Myocyte (in vitro differentiated cells): ENCODE measurements at places on chromosomes 2 and 18. TPM values are rescaled to one million over a fixed set of nuclear protein-coding genes. Genes with fewer than 3 reads are reported as not detected.
A peak's percentile ranks its signal among the peaks of the same experiment; 100 is the strongest.

- DNase-seq: peak; percentile 44
Measured at GRCh38 chr2:213119061-213119809, 32.2 kb downstream of the IKZF2 start.

- DNase-seq: peak; percentile 68
Measured at GRCh38 chr2:72147303-72147971, at the start of gene CYP26B1. TSS of gene CYP26B1 (minus strand) at chr2:72147862. CDS start at chr2:72147834, 28 bp downstream.

DNA sequence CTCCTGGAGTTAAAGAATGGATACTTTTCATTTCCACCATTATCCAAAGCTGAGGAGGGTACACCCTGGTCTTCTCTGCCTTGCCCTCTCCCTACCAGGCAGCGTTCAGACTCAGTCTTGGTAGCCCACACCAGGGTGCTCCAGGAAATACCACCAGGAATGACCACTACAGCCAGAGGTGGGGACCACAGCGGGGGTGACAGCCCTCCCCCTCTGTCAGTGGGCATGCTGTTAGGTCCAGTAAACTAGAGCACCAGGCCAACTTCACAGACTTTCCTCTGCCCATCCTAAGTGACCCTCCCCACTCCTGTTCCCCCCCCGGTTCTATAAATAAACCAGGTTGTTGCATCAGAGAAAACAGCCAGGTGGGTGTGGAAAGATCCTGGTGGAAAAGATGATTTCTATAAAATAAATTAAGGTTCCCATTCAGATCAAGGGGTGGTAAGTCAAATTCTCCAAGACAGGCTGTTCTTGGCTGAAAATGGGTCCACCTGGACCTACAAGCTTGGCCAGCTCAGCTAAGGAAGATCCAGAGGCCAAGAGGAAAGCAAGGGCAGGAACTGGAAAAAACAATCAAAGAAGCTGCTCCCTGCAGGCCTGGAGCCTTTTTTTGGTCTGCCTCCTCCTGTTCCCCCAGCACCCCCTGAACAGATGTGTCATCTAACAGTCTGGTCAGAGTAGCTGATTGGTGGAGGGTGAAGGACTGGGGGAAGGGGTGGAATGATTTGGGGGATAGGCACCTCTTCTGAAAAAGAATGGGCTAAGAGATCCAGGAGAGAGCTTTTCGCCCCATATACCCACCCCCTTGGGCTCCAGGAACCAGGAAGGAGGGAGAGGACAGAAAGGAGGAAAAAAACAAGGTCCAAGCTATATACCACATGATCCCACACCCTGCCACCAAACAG, 2.3 kb downstream of the RAB11FIP5 start:
- peak; percentile 82 for DNase-seq

DNA sequence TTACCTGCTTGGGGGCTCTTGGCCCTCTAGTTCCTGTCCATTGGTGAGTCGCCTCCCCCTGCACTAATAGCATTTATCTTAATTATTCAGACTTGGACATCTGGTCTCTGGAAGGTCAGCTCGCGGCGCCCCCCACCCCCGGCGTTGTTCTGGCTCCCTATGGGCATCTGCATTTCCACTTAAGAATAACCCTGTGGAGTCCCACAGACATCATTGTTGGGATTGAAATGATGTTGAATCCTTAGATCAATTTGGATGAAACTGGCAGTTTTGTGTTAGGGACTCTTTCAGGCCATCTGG, 313.8 kb upstream of the HS6ST1 start:
- DNase-seq: no peak

DNA sequence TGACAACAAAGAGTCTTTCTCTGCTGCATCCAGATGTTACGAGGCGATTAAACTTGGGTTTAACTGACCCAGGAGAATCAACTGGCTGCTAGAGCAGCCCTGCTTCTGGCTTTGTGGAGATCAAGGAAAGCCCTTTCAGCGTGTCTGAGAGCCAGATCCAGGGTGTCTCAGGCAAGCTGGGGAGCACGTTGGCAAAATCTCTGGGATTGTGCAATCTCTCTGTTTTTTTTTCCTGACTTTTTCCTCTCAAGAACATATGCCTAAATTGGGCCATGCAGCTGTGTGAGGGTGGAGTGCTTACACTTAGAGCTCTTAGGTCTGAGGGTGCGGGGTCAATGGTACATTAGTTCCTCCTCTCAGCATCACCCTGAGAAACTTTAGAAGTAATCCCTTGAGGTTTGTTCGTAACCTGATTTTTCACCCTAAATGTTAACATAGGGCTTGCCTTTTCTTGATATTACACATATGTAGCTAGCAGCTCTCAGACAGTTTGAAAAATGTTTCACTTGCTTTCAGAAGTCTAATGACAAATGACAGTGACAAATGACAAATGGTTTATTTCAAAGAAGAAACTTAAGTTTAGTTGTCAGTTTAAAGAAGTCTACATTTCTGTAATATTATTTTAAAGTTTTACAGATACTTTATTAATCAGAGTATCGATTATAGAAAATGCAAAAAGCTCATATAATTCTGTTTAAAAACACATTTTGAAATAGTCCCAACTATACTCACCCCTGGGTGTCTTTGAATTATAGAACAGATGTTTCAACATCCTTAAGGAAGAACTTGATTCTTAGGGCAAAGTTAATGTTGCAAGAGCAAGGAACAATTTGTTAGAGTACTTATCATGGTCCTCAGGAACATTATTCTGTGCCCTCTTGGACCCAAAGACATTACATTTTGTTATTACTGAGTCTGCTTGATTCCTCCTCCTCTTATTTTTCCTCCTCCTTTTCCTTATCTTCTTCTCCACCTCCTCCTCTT, 38.4 kb upstream of the ZSWIM2 start:
- DNase-seq: peak; percentile 57

DNA sequence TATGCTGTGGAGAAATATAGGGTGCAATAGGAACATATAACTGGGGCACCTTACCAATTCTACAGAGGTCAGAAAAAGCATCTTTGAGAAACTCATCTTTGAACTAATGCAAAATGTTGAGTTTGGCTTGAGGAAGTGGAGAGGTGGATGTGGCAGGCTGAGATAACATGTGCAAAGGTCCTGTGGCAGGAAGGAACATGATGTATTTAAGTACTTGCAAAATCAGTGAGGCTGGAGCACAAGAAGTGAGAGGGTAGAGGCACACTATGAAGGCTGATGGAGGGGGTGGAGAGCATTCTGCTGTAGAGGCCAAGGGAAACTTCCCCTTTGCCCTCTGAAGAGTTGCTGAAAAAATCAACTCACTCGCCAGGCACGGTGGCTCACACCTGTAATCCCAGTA, 14.7 kb upstream of the RAB1A start:
- DNase-seq: no peak

DNA sequence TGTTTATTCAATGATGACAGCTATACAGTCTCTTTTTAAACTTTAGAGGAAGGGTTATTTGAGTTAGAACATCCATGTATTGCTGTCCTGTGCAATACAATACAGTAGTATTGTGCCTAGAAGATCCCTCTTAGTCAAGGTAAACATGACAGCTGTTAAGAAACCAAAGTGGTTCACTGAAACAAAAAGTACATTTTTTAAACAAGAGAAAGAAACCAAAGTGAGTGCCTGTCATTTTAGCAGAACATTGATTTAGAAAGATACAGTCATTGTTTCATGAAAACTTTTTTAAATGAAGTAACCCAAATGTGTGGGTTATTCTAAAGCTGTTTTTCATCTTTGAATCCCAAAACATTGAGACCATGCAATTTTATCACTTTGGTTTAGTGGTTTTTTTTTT, 15.5 kb downstream of the ITPRID2 start:
- DNase-seq: no peak

GRCh38 chr2:132703396-132703795, 33.4 kb upstream of the LYPD1 start:
- no peak for DNase-seq

GRCh38 chr2:240293557-240294461, 141.7 kb upstream of the GPC1 start:
- DNase-seq: peak; percentile 95

DNA sequence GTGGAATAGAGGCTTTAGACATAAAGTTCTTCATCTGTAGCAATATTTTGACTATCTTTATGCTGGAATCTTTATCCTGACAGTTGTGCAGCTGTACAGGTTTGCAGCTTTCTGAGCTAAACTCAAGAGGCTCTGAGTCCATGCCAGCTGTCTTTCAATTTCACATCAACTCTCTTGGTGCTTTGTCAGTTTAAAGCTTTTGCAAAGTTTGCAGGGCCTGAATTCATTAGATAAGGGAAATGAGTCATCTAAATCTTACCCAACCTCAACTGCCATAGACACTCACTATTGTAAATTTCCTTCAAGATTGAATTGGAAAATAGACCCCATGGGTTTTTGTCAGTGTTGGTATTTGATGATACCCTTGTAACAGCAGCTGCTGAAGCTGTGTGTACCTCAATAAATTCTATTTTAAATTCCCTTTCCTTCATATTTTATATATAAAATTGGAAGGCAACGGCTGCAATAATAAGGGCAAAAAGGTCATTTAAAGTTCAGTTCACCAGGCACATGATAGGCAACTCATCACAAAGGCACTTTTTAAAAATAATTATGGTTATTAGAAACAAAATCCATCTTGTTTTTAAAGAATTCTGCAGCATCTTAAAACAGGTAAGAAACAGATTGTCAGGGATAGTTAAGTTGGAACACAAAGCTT, 169.9 kb upstream of the SLC39A10 start:
- DNase-seq: peak; percentile 60

DNA sequence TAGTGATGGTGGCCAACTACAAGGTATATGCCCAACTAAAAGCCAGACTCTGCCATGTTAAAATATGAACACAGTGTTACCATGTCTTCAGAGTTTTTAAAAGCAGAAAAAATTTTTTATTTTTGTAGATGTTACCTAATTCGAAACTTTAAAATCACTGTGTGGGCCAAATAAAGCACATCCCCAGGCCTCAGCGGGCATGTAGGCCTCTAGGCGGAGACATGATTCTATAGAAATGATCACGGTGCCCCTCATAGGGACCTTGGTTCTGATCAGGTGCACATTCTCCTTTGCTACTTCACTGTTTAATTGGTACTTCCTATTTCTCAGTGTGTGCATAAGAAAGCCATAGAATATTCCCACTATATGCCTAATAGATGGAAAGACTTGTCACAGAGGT, 349.2 kb downstream of the XIRP2 start:
- DNase-seq: no peak

DNA sequence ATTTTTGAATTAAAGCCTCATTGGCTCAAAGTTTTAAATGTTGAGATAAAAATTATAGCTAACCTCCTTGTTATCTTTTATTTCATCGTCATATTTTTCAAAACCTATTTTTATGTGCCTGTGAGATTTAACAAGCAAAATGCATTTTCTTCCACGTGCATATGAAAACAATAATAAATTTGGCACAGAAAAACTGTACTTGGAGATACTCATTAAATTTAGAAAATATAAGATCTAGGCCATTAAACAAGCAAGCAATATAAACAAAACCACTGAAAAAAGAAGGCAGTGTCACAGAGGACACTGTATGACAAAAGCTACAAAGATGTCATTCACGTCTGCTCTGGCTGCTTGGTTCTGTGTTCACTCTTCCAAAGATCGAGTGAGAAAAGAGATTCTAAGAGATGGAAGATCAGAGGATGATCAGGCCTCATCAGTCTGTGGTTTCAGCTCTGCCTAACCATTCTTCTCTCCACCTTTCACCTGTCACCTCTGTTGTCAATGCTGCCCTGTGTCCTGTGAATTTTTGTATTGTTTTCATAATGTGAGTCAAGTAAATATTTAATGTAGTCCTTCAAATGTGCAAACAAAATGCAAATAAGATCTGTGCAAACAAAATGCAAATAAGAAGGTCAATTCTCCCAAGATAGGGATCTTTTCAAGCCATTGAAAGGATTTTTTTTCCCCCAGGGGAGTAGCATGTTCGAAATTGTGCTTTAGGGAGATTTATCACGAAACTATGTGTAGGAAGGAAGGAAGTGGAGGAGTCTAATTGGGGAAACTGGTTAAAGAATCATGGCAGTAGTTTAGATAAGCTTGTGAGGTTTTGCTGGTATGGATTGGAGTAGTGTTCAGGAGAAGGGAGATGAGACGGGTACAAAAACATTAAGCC, 138.7 kb upstream of the RBMS1 start:
- no peak for DNase-seq

DNA sequence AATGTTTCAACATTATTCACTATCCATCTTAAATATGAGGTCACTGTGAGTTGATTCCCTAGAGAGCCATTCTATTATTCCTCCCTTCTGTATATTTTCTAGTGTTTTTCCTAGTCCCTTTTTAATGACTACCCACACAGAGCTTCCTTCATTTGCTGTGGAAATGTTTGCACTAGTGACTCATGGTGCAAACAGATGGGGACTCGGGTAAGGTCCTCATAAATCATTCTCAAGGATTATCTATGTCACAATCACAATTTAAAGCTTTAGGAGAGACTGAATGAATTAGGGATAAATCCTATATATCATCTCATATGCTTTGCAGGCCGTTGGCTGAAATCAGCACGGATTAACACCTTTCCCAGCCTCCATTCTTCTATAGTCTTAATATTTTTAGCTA, 159.6 kb downstream of the DCC start:
- DNase-seq: no peak

- no peak for DNase-seq
Measured at GRCh38 chr2:242032780-242033656, 163.5 kb downstream of the RTP5 start.

DNA sequence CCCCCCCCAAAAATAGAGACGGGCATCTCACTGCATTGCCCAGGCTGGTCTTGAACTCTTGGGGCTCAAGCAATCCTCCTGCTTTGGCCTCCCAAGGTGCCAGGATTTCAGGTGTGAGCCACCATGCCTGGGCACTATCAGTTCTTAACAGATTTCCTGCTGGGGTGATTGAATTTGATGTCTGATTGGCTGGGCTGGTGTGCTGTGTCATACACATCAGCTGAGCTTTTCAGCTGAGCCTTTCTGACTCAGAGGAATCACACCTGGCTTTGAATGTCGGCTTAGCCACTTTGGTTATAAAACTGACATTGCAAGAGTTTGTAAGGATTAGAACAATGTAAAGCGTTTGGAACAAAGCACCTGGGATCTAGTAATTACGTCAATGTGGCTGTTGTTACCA, 18.9 kb downstream of the NCAPH start:
- no peak for DNase-seq

The DDX1 gene
- 69.6 and 89.1 TPM in 2 replicates for total RNA-seq

The TLX2 gene
- 0.13 TPM in 1 of 2 replicates, not detected in the other for total RNA-seq
